Activated CD4-positive, alpha-beta T cell treated with anti-CD3 and anti-CD28 coated beads, Interleukin-10, Interleukin-2, amounts not matched to agents 100 ng/mL and 50 ng/mL, durations not matched to agents 16 hours and 8 hours (primary cell): ENCODE measurements at places on chromosomes 2 and 18.

- DNase-seq = no peak
These were observed 73.1 kb downstream of the MYCN start for GRCh38 chr2:16013359-16013911.

- DNase-seq = no peak
These were observed 200.0 kb downstream of the LRP1B start for GRCh38 chr2:141930803-141931202.

DNA sequence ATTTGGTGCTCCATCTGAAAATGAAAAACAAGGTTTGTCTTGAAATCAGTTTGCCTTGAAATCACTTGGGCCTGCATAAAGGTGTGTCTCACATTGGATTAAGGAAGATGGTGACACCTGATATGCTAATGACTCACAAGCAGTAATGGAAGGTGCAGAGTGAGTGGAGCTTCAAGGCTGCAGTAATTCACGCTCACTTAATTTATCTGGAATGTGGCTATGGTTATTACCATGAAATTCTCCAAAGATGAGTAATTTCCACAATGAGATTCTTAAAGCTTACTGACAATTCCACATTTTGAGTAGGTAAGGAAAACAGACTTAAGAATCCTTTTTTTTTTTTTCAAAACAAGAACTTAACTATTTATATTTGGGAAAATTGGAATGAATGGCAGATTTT is 156.8 kb downstream of the PAX3 start:
- DNase-seq = no peak

DNA sequence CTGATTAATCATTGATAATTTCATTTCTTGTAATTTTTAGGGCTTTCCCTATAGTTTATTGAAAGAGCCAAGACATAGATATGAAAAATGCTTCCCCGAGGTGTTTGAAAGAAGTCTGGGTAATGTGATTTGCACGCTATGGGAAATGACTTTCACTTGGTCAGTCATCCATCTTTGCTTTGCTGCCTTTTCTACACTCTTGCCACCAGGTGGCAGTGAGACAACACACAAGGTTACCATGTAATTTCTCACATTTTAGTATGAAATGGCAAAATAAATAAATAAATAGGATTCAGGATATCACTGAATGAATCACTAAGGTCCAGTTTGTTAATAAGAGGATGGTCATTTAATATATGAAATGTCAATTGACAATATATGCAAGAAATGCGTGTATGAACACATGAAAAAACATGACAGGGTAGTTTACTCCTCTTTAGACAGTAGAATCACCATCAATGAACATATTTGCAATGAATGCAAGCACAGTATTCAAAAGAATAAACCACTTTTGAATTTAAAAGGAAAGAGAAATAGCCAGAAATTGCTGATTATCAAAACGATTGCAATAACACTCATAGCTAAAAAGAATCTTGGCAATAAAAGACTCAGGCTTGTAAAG is 52.2 kb upstream of the KCNH7 start:
- DNase-seq = peak; percentile 52

GRCh38 chr18:7358989-7359726 is 128.3 kb downstream of the LRRC30 start:
- no peak for DNase-seq

DNA sequence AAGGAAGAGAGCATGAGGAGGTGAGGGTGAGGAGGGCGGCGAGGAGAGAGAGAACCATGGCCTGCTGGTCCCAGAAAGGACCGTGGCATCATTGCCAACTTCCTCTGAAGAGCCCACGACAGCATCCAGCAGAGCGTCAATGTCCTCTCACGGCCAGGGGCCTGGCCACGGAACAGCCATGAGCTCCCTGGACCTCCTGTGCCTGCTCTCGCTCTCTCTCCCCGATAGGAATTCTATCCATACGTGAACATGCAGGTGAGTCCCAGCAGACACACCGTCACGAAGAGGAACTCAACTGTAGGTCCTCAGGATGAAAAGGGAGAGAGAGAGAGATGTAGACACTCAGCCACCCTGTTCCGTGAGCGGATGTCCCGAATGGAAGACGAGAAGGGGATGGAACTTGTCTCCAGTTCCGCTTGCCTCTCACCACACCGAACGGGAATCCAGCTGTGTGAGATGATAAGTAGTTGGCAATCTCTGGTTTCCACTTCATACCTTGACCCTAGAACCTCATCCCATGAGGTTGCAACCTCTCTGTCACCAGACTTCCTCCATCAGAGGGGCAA is 107.6 kb downstream of the TNS1 start:
- DNase-seq = no peak
